Endothelial cell (in vitro differentiated cells): ENCODE measurements at places on chromosomes 4 and X. TPM values are rescaled to one million over a fixed set of nuclear protein-coding genes. Genes with fewer than 3 reads are reported as not detected.

OTUD6A gene
- total RNA-seq, result not detected

PAGE1 gene
- not detected for total RNA-seq

ATP1B4 gene
- total RNA-seq, result not detected

WDR13 gene
- total RNA-seq, result 73.8 TPM

AMOT gene
- 31.2 TPM for total RNA-seq

INTS6L gene
- 9.6 TPM for total RNA-seq

HEPH gene
- 106 TPM for total RNA-seq
